ENCODE measurements at places on chromosomes 7 and 10.

DNA sequence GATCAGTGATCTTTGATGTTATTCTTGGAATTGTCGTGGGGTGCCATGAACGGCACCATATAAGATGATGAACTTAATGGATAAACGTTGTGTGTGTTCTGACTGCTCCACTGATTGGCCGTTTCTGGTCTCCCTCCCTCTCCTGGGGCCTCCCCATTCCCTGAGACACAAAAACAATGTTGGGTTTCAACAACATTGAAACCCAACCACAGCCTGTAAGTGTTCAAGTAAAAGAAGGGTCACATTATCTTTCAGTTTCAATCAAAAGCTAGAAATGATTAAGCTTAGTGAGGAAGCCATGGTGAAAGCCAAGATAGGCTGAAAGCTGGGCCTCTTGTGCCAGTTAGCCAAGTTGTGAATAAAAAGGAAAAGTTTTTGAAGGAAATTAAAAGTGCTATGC is 19.5 kb downstream of the EN2 start:
- DNase-seq: no peak

GRCh38 chr10:88467835-88468485 is 115.2 kb downstream of the RNLS start:
- no peak for DNase-seq

DNA sequence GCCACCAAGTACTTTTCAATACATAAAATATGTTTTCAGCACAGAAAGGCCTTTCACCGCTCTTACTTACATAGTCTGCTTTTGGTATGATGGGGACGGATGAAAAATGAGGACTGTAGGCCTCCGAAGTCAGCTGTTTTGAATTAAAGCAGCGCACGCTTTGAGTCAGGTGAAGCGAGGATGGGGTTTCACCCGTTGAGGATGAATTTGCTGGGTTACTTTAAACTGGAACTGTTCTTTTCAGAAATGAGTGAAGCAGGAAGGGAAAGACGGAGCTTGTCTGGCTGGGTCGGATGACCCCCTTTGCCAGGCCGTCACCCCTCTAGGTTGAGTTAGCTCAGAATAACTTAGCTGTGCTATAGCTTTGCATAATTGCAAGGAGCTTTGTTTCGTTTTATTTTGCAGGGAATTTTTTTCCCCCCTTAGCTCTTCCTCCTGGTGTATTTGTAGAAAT is 40.0 kb downstream of the CUX1 start:
- DNase-seq: no peak

DNA sequence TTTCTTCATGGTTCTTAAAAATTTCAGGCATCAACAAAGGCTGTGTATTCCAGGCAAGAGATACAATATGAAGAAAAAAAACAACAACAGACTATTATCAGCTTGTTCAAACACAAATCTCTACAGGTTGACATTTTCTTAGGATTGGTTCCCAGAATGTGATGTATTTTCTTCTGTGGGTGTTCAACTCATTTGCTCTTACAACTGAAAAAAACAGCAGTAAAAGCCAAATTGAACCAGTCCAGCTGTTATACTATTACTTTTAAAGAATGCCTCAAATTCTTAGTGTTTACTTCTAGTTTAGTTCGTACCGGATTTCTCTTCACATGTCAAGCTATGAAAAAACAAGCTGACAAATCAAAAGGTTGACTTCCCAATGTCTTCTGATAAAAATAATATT is 60.7 kb downstream of the CNTNAP2 start:
- no peak for DNase-seq

GRCh38 chr7:127704211-127704610 is 52.2 kb downstream of the SND1 start:
- DNase-seq: no peak

GRCh38 chr10:65894379-65894778 is 1031.5 kb upstream of the LRRTM3 start:
- no peak for DNase-seq

GRCh38 chr7:111215550-111215949 is 124.6 kb downstream of the LRRN3 start:
- no peak for DNase-seq

DNA sequence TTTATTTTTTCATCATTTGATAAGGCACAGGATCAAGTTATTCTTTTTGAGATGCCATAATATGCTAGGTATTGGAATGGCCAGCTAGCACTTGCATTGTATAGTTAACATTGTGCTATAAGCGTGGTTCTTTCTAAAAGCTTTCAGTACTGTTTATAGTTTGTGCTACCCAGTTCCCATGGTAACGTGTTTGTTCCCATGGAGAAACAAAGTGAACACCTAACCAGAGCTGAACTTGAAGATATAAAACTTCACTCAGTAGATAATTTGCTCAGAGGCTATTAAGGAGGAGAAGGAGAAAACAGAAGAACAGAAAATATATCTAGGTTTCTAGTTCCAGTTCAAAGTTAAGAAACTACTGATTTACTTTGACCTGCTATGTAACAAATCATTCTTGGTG is 23.6 kb upstream of the ITGB8 start:
- DNase-seq: no peak

DNA sequence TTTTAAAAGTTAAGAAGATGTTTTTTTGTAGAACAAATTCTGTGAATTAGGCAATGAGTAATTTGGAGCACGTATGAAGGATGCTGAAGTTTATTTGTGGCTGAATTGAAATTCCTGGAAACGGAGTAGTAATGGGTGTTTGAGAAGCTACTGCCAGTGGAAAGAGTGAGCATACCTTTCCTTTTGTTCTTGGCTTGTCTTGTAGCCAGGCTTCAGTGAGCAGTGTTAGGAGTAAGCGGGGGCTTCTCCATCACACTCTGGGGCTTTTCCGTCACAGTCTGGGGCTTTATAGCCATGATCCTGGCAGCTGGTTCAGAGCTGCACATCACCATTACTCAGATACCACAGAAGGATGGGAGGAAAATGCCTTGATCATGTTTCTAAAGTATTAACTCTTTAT is 32.3 kb downstream of the GARS1 start:
- DNase-seq: no peak

GRCh38 chr10:19168584-19168983 is 120.0 kb downstream of the MALRD1 start:
- no peak for DNase-seq

DNA sequence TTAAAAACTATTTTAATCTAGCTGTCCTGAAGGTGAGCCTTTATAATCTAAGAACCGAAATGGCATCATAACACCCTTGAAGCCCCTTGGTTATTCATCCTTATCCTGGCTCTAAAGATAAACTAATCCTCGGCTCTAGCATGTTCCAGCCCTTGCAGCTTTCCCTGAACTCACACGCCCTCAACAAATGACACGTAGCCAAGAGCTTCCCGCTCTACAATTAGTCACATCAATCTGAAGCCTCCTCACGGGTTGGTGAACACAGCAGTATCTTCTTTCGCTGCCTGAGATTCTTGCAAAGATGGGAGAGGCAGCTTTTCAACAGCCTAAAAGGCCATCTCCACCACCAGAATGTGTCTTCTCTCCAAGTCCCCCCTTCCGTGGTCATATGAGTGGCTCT is 4.1 kb downstream of the FRMD4A start:
- no peak for DNase-seq

DNA sequence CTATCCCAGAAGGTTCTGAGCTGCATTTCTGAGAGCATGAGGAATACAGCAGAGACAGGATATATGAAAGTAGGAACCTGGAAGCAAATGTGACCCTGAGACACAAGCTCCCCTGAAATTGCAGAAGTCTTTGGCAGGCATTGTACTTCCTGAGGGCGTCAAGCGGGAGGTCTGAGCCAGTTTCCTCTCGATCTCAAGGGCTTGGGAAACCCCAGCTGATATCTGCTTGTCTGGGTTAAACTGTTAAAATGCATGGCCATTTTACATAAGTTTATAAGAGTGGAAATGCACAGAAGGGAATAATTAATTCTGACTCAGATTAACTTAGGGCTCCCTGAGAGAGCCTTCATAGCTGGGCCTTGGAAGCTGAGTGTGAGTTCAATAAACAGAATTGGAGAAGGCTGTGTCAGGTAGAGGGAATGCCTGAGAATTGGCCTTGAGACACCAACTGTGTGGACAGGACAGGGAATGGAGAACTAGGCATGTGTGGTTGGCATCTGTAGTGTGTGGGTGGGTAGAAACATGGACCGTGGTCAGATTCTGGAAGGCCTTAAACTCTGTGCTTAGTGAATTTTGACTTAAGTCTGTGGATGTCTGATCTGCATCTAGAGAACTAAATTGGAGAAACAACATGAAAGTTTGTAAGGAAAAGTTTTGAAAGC is 53.3 kb downstream of the WIPF3 start:
- DNase-seq: no peak

DNA sequence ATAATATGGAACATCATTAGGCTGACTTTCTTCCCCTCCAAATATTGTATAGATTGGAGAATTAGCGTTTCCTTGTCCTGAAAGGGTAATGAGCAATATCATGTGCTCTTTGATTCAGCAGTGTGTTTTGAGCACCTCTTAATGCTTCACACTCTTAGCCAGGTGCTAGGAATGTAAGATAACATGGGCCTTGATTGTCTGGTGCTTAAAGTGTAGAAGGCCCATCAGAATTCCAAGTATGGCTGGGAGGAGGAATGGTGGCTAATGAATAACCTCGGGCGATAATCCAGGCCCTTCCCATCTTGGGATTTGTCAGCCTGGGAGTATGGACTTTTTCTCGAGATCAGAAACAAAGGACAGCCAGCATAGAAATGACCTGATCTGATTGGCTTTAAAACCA is 8.6 kb downstream of the TSPAN13 start:
- no peak for DNase-seq

- DNase-seq: no peak
These were observed 44.8 kb upstream of the FAM133B start for GRCh38 chr7:92634924-92635519.

GRCh38 chr7:122802301-122802751 is 83.9 kb downstream of the CADPS2 start:
- no peak for DNase-seq

DNA sequence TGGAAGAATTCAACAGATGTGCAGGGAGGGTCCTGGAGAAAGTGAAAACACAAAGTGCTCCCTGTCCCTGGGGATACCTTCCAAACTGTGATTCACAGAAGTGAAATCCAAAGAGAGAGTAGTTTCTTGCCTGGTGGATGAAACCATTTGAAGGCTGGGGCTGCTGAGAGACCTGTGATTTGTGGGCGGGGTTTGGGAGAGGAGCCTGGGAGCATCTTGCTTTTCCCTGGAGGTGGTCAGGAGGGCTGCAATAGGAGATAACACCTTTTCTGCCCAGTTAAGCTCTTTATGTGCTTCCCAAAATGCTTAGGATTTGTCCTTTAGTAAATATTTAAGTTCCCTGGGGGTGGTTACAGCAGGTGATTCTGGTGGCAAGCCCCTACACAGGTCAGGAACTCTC is 105.3 kb upstream of the TPK1 start:
- no peak for DNase-seq

- DNase-seq: no peak
These were observed 90.5 kb upstream of the SDK1 start for GRCh38 chr7:3210531-3210930.

DNA sequence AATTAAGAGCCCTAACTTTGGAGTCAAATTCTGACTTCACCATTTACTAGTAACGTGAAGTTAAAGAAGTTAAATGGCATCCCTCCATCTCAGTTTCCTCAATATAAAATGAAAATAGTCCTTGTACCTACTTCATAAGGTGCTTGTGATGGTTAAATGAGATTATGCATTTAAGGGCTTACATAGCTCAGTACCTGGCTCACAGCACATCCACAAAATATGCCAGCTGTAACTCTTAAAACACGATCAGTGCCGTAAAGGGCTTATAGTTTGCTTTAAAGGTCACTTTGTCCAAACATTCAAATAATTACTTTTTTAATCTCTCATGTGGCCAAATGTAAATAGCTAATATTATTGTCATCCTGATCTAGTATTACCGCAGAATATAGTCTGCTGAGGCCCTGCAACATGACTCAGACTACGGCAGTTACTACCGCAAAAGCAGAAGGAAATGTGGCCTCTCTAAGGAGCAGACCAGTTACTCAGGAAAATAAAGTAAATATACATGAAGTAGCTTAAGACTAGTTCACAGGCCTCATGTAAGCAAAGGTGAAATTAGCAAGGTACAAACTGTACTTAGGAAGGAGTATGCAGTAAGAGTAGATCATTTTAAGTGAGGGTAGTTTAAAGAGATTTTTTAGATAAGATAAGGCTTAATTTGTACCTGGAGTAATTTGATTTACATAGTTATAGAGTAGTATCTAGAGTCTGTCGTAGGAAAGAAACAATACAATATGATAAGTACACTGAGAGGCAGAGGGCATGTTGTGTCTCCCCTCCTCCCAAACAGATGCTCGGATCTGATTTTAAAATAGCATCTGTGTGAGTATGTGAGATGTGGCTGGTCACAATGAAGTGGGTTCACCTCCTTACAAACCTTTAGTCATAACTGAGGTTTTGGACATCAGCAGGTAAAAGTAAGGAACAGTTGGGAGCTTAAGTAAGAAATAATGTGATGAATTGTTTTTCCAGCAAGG is 13.1 kb downstream of the CASP2 start:
- no peak for DNase-seq

DNA sequence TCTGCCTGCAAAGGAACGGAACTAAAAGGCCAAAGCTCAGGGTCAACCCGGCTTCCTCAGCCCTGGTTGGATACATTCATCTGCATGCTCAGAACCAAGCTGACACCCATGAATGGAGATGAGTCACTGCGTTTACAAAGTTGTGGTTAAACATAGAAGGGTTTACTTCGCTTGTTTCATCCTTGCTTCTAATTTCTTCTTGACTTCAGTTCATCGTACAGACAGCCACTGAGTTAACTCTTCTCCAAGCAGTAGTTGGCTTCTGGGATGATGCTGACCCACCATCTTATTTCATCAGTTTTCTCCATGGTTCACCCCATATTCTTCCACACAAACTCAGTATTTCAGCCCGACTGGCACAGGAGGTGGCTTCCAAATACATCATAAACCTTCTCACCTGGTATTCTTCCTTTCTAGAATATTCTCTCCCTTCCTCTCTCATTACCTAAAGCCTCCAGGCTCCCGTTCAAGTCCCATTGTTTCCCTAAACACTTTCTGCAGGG is 166.3 kb upstream of the RNF32 start:
- DNase-seq: no peak

GRCh38 chr10:31952066-31952465 is 23.4 kb upstream of the ARHGAP12 start:
- DNase-seq: no peak

DNA sequence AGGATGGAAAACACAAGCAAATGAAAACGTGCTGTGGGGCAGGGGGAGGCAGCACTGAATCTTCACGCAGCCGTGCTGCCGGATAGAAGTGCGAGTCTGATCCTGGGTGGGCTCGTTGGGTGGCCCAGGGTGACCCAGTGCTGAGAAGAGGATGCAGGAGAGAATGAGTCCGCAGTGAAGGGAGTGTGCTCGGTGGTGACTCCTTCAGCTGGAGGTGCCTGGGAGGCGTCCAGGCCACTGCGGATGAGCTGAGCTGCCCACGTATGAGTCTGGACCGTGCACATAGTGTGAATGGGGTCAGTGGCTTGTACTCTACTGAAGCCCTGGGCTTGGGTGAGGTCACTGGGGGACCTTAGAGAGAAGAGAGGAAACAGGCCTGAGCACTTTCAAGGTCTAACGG is 190.0 kb upstream of the MGMT start:
- no peak for DNase-seq

DNA sequence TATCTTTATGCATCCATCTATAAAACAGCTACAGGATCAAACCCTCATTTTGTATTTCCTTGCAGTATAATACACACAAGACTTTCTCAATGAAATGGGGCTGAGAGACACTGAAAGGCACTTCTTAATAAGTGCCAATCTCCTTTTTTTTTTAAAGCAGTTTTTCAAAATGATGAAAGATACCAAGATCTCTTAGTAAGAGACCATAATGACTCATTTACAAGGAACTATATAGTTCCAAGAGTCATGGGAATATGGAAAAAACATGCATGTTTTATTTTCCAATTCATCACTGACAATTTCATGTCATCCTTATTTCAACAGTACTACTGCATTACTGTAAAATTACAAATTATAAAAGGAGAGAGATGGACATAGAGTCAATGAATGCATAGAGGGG is 973.7 kb downstream of the GATA3 start:
- DNase-seq: no peak
